Smooth muscle cell of the brain vasculature (primary cell): ENCODE measurements at places on chromosomes 2 and 18.
A peak's percentile ranks its signal among the peaks of the same experiment; 100 is the strongest.

DNA sequence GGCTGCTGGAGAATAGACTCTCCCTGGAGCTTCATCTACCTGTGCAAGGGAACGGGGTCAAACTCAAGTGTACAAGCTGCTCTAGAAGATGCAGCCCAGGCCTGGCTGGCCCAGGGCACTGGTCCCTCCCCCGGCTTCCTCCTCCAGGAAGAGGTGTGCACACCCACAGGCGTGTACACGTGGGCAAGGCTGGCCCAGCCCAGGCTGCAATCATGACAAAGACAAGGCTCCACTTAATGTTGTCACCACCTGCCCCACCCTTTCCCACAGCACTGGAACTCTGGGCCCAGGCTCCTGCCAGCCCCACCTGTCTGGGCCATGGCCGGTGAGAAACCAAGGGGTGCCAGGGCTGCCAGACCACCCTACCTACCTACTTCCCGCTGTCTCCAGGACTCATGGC is 29.6 kb upstream of the ALPP start:
- DNase-seq = no peak

DNA sequence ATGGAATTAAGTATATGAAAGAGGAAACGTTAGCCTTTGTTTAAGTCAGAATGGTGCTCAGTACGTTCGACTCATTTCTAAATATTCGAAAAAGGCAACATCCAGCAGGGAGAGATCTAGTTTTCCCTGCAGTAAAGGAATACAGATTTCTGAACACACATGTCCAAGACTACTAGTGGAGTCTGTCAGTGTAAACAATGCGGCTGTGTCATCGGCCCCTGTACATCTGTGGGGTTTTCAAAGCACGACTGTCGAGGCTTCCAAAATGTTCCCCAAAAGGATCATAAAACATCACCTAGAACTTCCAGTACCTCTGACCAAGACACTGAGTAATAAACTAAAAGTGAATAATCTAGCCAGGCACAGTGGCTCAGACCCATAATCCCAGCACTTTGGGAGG is 112.8 kb downstream of the ZNF516 start:
- DNase-seq = no peak

DNA sequence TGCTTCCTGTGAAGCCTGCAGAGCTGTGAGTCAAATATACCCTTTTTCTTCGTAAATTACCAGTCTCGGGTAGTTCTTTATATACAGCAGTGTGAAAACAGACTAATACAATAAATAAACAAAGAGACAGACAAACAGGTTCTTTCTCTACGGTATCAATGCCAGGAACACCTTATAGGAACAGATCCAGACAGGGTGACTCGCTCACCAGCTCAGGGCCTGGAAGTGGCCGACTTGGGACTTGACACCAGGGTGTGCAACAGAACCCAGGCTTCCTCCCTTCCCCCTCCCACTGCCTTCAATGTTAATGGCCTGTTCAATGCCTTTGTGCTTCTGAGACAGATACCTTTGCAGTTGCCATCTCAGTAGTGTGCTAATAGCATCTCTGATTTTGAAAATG is 309.5 kb downstream of the ALK start:
- DNase-seq = no peak

GRCh38 chr2:68833162-68833561 is 38.0 kb downstream of the BMP10 start:
- no peak for DNase-seq

DNA sequence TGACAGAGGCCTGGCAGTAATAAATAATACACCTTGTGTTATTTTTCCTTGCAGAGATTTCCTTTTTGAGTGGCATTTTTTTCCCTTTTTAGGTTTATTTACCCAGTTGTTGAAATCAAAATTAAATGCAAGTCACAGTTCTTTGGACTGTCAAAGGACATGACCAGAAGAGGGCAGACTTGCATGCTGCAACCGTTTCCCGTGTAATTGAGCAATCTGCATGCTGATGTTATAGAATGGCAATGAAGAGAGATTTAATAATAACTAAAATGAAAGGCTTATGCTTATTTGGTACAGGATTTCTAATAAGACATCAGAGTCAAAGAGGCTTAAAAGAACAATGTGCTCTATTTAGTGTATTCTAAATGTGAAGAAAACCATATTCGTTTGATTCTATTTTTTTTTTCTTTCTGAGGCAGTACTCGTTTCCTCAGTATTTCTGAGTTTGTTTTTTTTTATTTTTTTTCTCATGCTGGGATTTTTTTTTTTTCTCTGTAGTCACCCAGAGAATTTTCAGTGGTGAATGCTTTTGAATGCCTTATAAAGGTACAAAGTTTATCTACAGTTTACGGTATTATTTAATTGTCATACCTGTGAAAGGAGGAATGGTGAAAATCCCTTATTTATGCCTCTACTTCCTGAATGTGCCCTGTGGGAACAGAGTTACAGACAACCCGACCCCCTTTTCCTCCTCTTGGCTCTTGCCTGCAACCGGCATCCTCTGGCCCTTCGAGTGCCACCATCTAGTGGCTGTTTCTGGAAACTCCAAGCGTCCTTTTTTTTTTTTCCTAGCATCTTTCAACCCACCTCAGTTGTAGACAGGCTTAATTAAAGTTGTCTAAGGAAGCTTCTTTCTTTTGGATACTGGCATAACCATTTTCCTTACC is 368.5 kb downstream of the LRRTM1 start:
- DNase-seq = peak; percentile 0

DNA sequence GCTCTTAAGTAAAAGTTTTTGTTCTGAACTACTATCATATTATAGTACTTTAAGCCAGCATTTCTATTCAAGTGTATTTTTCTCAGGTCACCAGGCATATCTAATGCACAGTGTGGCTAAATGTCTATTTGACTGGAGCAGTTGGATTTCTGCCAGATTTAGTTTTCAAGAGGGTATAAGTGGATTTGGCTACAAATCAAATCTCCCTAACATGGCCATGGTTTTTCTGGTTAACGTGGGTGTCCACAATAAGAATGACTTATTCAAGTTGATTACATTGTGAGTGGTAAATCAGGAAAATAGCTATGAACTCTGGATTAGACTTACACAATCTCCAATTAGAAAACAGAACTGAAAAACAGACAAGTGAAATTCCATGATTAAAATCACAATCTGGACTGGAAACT is 5.7 kb upstream of the CHN1 start:
- no peak for DNase-seq

GRCh38 chr18:8001711-8002301 is 434.7 kb downstream of the PTPRM start:
- no peak for DNase-seq

DNA sequence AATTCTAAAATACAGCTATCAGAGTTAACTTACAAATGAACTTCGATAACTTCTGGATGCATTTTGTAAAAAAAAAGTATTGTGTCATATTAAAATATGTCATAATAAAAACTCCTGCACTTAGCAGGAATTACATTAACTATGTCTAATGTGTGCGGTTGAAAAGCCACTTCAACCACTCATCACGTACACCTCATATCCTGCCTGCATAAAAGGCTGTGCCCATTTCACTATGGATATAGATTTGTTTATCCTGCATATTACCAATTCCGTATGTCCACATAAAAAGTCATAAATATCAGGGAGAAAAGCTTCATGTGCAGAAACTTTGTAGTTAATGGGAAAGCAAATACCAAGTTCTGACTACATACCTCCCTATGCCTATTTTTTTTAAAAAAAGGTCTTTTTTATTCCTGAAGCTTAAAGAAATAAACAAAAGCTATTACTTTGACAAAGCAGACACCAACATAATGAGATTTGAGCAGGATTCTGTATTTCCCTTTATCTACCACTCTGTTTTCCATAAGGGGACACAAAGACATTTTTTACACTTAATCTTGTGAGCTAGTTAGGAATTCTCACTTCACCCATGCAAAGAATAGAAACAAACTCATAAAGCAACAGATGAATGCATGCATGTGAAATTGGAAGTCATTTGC is 96.1 kb downstream of the PPP1R1C start:
- DNase-seq = no peak

DNA sequence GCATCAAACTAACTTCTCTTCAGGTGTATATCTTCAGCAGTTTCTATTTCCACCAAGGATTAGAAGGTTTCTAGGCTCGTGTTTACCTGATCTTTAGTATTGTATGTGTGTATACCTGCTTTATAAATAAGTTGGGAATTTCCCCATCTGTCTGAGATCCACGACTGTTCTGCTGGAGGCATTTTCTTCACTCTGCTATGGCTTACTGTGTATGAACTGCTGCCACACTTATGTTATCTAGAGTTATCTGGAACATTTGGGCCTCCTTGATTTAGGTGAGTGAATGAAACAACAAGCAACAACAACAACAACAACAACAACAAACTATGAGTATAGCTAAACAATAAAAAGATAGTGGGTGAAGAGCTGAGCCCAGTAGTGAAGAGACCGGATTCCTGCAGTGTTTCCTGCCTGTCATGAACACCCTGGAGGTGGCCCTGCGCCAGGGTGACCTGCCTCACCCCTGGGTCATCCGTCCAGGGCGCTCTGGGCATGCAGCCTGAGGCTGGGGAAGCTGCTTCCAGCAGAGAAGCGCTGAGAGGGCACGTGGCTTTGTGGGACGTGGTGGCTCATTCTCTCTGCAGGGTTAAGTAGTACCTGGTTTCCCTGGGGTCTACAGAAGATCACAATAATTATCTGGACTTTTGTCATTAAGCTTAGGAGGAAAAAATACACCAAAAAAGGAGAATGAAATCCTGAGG is 56.1 kb upstream of the GATA6 start:
- no peak for DNase-seq

DNA sequence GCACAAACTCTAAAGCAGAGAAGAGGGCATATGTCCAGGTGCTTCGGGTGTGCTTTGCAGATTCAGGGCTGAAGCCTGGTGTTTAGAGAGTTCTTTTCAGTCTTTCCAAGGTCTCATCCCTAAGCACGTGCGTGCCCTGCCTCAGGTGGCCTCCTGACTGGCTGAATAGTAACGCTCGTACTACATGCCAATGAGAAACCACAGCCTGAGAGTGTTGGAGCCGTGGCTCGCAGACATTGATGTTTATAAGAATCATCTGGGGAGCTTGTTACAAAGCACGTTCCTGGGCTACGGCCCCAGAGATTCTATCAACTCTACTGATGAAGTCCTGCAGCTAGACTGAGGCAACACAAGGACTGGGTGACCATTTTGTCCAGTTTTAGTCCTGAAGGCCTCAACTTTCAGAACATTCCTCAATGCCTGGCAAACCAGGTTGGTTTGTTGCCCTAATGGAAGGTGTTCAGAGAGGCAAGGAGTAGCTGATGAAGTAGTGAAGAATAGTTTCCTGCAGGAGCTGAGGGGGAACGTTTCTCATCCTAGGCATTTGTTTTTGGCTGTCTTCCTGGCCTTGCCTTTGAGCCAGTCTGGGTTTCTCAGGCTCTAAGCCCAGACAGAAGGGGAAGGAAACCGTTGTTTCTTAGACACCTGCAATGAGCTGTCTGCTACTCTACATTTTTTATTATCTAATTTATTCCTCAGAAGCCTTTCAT is 31.5 kb upstream of the HAAO start:
- no peak for DNase-seq

GRCh38 chr2:241868661-241869081 is 858 bp upstream of the RTP5 start:
- DNase-seq = no peak

DNA sequence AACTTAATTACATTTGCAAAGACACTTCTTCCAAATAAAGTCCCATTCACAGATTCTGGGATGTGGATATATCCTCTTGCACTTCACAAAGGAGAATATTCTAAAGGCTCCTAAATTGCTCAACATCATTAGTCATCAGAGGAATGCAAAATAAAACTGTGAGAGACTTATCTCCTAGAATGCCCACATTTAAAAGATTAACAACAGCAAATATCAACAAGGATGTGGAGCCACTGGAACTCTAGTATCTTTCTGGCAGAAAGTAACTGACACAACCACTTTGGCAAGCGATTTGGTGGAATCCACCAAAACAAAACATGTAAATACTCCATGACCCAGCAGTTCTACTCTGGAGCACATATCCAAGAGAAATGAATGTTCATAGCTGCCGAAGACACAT is 4.6 kb downstream of the NEU2 start:
- DNase-seq = no peak
